ENCODE measurements at places on chromosomes 11 and 22. TPM values are rescaled to one million over a fixed set of nuclear protein-coding genes. Genes with fewer than 3 reads are reported as not detected.

The GLYATL1B gene
- not detected for polyA plus RNA-seq

The C11orf87 gene
- 0.32 TPM for polyA plus RNA-seq

The RAPSN gene
- 0.05 TPM for polyA plus RNA-seq

The C11orf16 gene
- polyA plus RNA-seq: 0.06 TPM

The GNAZ gene
- polyA plus RNA-seq: 6.9 TPM

The PHETA2 gene
- 8.4 TPM for polyA plus RNA-seq

The AHNAK gene
- 2.5 TPM for polyA plus RNA-seq

The EIF3M gene
- 302 TPM for polyA plus RNA-seq

The CCDC34 gene
- polyA plus RNA-seq: 9.1 TPM

Measured in H1 (cell line).